ENCODE measurements at places on chromosomes 4 and X.

- no peak for DNase-seq
Observed at GRCh38 chrX:152861116-152861515, 30.3 kb downstream of the NSDHL start.

GRCh38 chr4:182823576-182823975 lies 93.6 kb downstream of the DCTD start:
- DNase-seq: no peak

GRCh38 chr4:177419434-177419833 lies 22.8 kb downstream of the AGA start:
- DNase-seq: no peak

- no peak for DNase-seq
Observed at GRCh38 chrX:85905851-85906250, 141.5 kb downstream of the CHM start.

- DNase-seq: no peak
Observed at GRCh38 chr4:155305619-155306018, 71.1 kb downstream of the MAP9 start.

DNA sequence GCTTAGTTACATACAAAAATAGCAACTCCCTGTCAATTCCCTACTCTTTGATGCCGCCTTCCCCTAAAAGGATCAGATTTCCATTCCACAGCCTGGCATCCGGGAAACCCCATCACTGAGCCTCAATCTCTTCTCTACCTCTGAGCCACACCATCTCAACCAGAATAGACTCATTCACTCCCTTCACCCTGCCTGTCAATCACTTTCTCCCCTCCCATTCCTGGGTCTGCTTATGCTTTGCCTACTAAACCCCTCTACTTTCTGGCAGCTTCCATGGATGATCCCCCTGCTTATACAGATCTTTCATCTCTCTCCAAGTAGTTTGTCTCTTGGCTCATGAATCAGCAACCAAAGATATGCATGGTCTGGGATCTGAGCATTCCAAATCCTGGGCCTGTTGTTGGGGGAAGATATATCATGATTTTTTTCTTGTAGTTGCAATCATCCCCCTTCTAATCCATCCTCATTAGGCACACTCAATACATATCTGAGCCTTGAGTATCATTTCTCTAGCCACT lies 2.6 kb downstream of the AMER1 start:
- DNase-seq: no peak

DNA sequence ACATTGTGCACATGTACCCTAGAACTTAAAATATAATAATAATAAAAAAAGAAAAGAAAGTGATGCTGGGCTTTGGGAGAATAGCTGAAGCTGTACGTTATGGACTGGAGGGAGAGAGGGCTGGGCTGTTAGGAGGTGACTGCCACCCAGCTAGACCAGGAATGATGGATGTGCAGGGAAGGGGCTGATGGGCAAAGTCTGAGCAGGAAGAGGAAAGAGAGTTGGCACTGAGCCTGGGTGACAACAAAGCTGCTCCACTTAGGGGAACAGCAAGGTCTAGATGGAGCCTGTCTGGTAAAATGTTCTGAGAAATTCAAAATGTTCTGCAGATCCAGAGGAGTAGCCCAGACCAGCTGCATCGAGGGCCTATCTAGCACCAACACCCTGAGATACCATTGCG lies 32.3 kb downstream of the MED28 start:
- no peak for DNase-seq

- no peak for DNase-seq
Observed at GRCh38 chr4:185079271-185079905, 61.1 kb downstream of the HELT start.

DNA sequence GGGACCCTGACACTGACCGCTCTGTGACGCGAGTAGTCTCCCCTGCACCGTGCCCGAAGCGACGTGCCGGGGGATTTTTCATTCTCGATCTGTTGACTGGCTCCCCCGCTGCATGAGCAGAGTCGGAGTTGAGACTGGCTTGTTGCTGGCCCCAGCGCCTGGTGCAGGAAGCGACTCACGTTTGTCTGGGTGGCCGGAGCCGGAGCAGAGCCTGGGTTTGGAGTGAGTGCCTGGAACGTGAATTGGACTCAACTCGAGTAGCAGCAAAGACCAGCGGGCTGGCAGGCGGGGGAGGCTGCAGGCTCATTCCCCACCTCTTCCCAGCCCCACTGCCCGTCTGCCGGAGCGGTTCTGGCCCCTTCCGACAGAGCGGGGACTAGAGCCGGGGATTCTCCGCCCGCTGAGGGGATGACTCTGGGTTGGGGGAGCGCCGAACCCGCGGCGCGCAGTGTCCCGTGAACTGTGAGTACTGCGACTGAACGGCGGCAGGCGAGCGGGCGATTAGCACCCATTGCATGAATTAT lies 554 bp downstream of the PCDH7 start:
- no peak for DNase-seq

DNA sequence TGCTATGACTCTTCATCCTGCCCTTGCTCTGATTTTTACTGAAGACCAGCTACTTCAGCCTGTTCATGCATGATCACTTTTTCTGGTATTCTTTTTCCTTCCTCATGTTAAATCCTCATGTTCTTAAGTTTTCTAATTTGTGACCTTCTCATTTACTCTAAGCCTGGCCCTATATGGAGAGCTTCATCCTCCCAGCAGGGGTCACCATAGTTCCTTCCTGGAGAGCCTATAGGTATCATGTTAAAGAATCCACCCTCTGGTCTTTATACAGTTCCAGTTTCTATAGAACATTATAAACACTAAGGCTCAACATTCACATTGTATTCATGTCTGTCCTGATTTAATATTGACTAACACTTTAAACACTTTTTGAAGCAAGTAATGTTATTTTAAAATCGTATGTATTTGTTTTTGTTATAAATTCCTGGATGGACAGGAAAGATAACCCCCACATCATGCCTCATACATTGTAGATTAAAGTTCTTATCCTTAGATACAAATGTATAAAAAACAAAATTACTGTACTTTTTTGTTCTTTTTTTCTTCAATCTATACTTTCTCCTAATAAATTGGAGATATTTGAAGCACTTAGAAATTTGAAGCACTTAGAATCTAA lies 53.8 kb upstream of the OTUD4 start:
- peak; percentile 35 for DNase-seq

GRCh38 chr4:3019145-3019846 lies 55.0 kb downstream of the HTT-AS start:
- DNase-seq: no peak

DNA sequence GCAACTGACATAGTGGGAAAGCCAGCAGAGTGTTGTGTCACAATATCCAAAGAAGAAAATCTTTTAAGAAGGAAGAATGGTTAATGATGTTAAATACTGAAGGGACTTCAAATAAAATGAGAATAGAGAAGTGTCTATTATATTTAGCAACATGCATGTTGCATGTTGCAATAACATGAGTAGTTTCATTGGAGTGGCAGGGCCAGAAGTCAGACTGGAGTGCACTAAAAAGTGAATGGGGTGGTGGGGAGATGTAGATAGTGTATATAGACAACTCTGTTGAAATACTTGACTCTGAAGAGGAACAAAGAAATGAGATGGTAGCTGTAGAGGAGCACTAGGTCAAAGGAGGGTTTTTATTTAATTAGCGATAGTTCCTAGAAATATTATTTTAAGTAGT lies 9.5 kb upstream of the AMMECR1 start:
- DNase-seq: no peak

- DNase-seq: peak; percentile 8
Observed at GRCh38 chrX:40646489-40647306, 663 bp downstream of the CXorf38 start.

GRCh38 chr4:157225096-157225495 lies 4.6 kb downstream of the GRIA2 start:
- no peak for DNase-seq

DNA sequence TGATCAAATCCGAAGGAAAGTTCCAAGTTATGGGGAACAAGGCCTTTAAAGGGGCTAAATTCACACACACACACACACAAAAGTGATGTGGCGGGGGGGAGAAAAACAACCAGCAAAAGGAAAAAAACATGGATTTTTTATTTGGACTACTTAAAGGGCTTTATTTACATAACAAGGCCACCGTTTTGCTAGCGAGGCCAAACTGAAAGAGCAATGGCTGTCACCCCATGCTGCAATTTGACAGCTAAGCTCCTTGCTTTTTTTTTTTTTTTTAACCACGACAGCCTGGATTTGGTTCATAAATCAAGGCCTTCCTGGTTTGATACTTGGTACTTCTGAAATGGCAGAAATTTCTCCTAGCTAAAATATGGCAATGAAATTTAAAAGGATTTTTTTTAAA lies 99.6 kb upstream of the PTCHD1 start:
- no peak for DNase-seq

GRCh38 chr4:118850488-118851173 lies 14.7 kb upstream of the SEC24D start:
- peak; percentile 46 for DNase-seq

DNA sequence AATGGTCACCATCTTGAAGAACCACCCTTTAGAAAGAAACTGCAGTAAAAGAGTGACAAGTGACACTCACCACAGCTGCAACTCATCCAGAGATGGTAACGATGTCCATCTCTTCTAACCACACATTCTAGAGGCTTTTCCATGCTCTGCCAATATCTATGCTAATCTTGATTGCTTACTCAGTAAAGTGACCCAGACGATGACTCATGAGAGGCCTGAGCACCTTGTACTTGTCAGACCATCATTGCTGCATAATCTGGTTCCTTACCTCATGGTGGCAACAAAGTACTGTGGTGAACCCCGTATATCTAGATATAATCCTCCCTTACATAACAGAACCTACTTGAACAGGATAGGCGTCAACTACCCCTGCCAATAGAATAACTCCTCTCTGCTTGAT lies 75.6 kb downstream of the CCNG2 start:
- DNase-seq: no peak

DNA sequence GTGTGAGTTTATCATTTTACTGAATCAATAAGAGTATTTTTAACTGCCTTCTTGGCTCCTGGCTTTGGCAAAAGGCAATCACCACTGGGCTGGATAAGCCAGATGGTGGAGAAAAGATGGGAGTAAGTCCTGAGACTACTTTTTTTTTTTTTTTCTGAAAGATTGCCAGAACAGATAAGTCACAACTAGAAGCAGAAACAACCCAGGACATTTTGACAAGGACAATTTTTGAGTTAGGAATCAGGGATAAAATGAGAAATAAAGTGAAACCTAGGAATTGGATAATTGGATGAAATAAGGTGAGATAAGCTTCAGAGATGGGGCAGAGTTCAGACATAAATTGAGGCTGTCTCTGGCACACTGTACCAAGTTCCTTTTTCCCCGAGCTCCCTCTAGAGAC lies 471.0 kb downstream of the KLHL13 start:
- no peak for DNase-seq

DNA sequence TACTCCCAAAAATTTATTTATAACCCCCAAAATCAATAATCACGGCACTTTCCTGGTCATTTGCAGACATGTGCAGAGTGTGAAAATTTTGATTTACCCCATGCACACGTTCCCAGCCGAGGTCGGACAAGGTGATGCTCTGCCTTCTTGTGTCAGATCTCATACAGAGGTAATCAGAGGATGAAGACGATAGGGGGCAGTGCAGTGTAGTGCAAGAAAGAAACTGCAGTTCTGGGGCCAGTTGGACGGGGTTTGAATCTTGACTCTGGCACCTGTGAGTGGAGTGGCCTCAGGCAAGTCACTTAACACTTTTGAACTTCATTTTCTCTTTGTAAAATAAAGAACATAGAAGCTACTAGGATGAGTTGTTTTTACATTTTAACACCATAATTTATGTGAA lies 88.4 kb downstream of the FRMPD3 start:
- peak; percentile 6 for DNase-seq

DNA sequence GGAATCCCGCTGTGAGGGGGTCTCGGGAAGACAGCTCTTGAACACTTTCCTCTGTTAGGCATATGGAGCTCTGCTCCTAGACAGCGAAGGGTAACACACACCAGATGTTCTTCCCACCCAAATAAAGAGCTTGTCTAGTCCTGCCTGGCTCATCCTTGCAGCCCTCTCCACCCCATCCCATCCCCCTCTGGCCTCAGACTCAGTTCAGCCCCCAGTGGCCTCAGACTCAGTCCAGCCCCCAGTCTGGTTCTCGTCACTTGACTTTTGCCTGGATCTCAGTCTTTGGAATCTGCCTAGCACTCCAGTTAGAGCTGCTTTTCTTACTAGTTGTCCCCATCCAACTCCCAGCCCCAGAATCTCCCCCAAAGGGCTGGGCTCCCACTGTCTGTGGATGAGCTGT lies 14.9 kb downstream of the RAB33A start:
- DNase-seq: no peak

- DNase-seq: no peak
Observed at GRCh38 chrX:120452131-120452530, 17.0 kb downstream of the LAMP2 start.

- no peak for DNase-seq
Observed at GRCh38 chr4:96455045-96455720, 615.3 kb downstream of the PDHA2 start.

DNA sequence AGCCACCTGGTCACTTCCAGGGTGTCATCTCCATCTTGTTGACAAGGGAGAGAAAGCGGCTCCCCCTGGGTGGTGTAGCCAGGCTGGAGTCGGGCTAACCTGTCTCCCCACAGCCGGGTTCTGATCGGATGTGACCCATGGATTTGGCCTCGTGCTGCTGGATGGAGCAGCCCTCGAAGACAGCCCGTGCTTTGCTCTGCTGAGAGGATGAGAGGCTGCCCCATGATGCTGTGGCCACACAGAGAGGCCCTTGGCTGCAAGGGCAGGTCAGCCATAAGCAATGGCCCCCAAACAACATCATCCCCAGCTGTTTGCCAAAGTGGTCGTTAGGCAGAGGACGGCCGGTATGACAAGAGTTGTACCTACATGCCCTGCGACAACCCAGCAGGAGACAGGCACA lies 106.6 kb downstream of the HMX1 start:
- no peak for DNase-seq

GRCh38 chr4:82770607-82771006 lies 28.0 kb downstream of the SCD5 start:
- DNase-seq: no peak

DNA sequence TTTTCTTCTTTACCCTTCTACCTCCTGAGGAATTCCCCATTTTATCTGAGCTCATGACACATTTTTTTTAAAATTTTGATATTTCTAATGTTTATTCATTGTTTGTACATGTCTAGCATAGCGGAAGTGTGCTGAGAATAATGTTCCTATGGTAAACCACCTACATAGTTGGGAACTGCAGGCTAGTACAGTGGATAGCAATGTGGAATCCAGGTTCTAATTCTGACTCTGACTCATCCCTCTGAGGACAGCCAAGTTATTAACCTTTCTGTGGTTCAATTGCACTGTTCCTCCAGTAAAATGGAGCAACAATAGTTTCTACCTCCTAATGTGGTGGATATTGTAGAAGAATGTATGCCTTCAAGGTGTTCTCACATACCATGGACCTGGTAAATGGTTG lies 20.6 kb upstream of the APELA start:
- no peak for DNase-seq

GRCh38 chr4:180947425-180947824 lies 1295.8 kb upstream of the TENM3 start:
- no peak for DNase-seq

All from stimulated activated CD4-positive, alpha-beta T cell treated with anti-CD3 and anti-CD28 coated beads, Interleukin-4, amount 100 ng/mL, for 4 hours (primary cell).